Bronchial epithelial cell (primary cell): ENCODE measurements at places on chromosomes 5 and 9.

GRCh38 chr5:97508864-97509263, 325.8 kb upstream of the RIOK2 start:
- DNase-seq: no peak

DNA sequence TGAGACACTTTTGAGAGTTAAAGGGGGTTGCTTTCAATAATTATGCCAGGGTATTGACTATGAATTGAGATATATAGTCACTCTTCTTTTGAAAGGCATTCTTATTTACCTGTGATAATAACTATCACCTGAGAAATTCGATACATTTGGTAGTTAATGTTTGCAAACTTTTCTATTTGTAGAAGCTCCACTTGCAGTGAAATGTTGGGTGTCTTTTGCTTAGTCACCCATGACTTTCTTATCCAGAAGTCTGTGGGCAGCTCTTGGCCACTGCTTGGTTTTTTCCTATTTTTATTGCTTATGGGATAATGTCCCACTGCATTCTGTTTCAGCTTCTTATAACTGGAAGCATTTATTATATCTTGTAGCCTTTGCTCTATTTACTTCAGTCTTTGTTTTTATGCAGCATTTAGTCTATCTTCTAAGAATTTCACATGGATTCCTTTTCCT, 3.9 kb downstream of the MACIR start:
- peak; percentile 8 for DNase-seq

GRCh38 chr5:6464441-6464840, 15.8 kb downstream of the UBE2QL1 start:
- DNase-seq: no peak

GRCh38 chr5:144436007-144436406, 265.3 kb downstream of the KCTD16 start:
- DNase-seq: no peak

GRCh38 chr5:67005737-67006499, 190.7 kb downstream of the CD180 start:
- no peak for DNase-seq

- DNase-seq: peak; percentile 42
These were observed 80.0 kb upstream of the C9orf72 start for GRCh38 chr9:27653246-27653645.

- peak; percentile 3 for DNase-seq
These were observed 36.2 kb upstream of the PTCH1 start for GRCh38 chr9:95552814-95553546.

- DNase-seq: no peak
These were observed 274.3 kb downstream of the ADAMTSL1 start for GRCh38 chr9:18748251-18748701.

DNA sequence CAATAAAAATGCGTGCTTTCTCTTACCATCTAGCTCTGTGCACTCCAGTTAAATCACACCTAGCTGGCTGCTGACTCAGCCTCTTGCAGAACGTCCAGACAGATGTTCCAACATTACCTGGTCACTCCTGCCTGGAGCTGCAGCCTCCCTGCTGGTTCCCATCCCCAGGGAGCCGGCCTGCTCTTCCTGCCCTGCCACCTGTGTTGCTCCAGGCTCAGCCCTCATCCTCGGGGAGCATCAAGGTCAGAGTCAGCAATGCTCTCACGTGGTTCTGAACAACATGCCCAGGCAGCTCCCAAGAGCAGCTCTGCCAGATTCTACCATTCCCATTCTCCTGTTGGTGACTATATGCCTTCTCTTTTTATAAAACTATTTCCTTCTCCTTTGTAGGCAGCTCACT, 81.3 kb downstream of the GADD45G start:
- DNase-seq: peak; percentile 96

DNA sequence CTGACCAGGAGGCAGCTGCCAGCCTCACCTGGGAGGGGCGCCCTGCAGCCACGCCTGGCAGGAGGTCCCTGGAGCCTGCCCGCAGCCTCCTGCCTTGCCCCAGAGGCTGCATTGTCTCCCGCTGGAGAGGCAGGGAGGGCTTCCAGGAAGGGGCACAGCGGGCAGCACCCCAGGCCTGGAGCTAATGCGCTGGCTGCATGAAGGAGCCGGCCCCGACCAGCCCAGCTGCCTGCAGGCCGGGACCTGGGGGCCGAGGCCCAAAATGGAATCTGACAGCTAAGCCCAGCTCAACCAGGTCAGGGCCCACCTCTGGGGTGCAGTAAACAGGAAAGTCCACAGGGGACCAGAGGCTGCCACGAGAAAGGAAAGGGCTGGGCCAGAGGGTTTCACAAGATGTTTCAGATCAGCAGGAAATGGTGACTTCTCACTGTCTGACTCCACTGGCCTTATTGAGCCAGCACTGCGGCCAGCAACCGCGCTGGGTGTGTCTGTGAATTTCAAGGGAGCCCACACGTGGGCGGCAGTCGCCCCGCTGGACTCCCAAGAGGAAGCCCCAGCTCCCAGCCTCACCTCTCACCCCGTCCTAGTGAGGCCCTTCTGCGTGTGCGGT, 18.6 kb upstream of the NOTCH1 start:
- DNase-seq: peak; percentile 42

GRCh38 chr5:115685490-115685889, 59.7 kb upstream of the TMED7 start:
- no peak for DNase-seq

DNA sequence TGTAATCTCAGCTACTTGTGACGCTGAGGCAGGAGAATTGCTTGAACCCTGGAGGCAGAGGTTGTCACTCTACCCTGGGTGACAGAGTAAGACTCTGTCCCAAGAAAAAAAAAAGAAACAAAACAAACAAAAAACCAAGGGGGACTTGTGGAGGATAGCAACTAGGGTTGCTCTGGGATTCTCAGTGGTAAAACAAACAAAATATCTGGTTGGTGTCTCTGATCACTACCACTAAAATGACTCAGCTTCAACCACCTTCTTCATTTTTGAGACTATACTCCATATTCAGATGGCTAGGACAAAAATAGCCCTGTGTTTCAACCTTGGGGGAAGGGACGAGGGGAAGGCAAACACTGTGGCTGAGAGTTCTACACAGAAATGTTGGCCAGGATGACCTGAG, 110.3 kb downstream of the ARRDC3 start:
- no peak for DNase-seq

GRCh38 chr5:109788596-109788995, 98.9 kb downstream of the MAN2A1 start:
- DNase-seq: no peak

GRCh38 chr5:61082516-61083280, 79.6 kb downstream of the SMIM15 start:
- peak; percentile 21 for DNase-seq

DNA sequence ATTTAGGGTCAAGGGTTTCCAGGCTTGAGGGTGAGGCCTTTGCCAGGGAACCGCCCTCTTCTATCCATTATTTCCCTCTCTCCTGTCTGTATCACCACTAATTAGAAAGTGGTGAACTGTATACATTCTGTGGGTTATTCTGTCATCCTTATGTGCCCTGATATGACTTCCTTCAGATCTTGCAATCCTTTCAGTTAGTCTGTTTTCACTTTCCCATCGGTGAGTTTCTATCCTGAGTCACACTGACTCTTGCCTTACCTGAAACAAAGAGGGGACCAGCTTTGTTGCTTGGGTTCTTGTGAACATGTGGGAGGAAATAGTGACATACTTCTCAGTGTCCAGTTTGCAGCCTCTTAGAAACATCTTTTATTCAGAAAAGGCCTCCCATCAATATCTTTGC, 205.4 kb upstream of the GHR start:
- no peak for DNase-seq

DNA sequence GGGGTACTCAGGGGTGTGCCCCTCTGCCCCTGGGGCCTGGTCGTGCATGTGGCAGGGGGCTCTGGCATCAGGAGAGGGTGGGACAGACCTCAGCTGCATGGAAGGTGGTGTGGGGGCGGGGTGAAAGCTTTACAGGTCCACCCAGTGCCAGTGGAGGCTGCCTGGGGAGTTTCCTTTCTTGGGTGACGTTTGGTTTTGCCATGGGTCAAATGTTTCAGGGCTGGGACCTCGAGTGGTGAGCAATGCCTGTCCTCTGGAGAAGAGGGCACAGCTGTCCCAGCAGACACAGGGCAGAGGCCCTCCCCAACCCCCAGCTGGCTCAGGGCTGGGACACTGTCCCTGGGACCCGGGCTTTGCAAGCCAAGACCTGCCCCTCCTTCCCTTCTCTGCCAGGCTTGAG, 3.6 kb downstream of the RXRA start:
- peak; percentile 42 for DNase-seq

GRCh38 chr5:75567710-75568109, 43.5 kb upstream of the ANKDD1B start:
- peak; percentile 72 for DNase-seq

DNA sequence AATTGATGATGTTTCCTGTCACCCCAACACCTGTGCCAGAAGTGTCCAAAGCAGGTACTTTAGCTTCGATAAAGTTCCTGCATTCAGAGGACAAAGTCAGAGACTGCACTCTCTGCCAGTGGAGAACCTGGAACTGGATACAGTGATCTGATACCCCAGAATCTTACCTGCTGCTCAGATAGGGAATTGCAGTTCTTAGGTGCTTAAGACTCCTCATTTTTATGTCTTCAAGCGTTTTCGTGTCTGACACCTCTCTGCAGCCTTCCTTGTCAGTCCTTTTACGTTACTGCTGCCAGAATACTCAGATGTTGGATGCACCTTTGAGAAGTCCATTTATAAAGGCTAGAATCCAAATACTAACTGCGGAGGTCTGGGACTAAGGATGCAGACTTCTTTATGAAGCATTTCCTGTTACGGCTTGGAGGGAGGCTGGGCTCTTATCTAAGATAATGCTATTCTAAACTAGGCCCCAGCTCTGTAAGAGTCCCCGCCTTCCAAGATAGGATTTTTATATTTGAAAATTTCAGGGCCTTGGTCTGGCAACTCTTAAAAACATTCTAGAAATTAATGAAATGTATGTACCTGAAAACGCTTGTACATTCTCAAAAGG, 1.9 kb downstream of the ISOC1 start:
- DNase-seq: no peak

DNA sequence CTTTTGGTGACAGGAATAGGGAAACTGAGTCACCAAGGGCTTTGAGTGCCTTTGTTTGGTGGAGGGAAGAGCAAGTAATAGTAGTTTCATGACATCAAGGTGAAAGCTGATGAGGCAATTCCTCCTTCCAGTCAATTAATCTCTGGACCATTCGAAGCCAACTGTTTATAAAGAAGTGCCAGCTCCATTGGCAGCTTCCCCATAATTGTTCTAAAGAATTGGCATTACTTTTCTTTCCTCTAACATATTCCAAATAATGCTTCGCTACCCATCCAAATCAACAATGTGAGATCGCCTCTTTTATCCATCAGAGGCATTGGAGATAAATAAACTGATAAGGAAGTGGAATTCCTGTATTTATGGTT, 132.4 kb downstream of the NPR3 start:
- DNase-seq: no peak

GRCh38 chr9:98885575-98886295, 58.0 kb upstream of the COL15A1 start:
- no peak for DNase-seq

DNA sequence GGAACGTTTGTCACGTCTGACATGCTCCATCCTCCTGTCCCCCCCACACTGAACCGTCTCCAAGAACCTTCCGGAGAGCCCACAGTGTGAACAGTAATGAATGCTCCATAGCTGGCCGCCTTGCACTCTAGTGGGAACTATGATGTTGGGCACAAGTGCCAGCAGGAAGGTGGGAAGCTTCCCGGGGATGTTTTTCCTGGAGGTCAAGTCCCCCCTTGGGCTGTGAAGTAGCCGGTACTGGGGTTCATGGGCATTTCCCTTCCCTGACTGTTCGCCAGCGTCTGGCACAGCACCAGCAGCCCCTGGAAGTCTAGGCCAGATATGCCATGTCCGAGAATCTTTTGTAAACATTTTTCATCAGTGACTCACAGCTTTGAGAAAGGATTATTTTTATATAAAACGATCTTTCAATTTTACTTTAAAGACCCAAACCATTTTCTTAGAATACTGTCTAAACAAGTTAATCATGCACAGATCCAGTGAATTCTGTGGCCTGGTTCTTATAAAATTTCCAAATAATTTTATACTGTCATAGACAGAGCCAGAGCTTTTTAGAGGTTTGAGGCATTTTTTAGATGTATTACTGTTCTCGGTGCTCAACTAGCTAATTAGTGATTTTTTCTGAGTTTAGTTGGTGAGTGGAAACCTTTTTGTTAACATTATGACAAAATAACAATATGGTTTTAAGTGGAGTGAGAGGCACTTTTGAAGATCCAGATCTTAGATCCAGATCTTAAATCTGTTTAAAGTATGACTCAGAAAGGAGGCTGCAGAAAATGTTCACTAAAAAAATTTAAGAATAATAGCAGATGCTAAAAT, 11.6 kb downstream of the ABL1 start:
- peak; percentile 50 for DNase-seq

GRCh38 chr9:99180662-99181061, 41.1 kb downstream of the ALG2 start:
- no peak for DNase-seq
